ENCODE measurements at places on chromosomes 13 and 19.

DNA sequence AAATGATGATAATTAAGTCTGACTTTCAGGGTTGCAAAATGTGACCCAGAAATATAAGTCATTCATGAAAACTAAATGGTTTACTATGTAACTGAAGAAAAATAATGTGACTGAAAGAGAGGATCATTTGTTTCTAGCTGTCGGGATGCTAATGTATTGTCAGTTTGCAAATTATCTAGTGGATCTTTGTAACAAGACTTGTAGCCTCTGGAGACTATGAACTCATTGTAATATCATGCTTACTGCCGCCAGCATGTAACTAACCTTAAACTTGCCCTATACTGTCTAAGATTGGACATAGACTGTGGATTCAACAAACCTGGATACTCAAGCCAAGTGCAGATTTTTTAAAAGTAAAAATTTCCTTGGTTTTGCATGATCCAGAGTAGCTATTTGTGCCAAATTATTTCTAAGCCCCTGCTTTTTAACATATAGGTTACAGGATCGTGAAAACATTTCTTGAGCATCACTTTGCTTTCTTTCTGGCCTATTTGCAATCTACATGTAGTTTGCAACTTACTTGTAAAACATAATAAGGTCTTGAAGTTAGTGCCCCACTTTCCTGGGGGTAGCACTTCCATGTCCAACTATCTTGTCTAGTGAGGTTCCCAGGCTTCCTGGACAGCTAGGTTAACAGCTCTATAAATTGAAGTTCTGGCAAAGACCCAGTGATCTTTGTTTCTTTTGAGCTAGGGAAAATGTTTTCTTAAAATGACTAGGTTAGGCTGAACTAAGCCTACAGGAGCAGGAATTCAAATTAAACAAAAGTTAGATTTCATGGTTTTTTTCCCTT, 3.3 kb upstream of the POSTN start:
- DNase-seq = no peak

GRCh38 chr19:41849067-41849466, 4.2 kb downstream of the DMRTC2 start:
- DNase-seq = no peak

DNA sequence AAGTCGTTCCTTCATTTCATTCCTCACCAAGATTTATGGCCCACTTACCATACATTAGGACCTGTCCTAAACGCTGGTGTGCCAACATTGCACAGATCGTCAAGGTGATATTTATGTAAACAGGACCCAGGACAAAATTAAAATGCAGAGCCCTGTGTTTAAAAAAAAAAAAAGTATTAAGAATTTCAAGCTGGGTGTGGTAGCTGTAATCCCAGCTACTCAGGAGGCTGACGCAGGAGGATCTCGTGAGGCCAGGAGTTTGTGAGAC, 6.5 kb upstream of the ZNF444 start:
- DNase-seq = no peak

GRCh38 chr13:101291646-101292515, 124.4 kb downstream of the NALCN start:
- no peak for DNase-seq

DNA sequence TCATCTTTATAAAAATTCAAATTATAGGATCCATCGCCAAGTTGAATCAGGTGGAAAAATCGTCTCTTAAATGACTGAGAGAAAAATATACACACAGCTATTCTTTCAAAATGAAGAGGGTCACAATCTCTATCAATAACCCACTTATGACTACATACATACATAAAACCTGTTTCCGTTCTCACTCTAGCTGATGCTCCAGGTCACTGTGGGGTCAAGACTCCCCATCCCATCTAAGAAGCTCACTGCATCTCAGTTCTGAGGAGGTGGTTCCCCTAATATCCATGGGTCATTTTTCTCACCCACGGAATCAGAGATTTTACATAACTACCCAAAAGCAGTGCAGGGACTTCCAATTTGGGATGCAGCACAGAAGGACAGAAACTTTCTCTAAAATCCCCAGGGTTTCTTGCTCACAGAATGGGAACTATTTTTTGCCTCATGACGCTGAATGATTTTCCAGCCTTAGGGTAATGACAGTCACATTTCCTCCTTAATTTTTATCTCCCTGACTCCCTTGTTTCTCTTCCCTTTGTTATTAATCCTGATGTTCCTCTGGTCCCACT, 56.8 kb downstream of the DOCK9 start:
- no peak for DNase-seq

GRCh38 chr13:80215368-80215767, 125.6 kb downstream of the SPRY2 start:
- no peak for DNase-seq

GRCh38 chr19:1373534-1374249, 10.0 kb upstream of the NDUFS7 start:
- DNase-seq = no peak

Data from NB4 (cell line).